ENCODE measurements at places on chromosomes 16 and 17.

DNA sequence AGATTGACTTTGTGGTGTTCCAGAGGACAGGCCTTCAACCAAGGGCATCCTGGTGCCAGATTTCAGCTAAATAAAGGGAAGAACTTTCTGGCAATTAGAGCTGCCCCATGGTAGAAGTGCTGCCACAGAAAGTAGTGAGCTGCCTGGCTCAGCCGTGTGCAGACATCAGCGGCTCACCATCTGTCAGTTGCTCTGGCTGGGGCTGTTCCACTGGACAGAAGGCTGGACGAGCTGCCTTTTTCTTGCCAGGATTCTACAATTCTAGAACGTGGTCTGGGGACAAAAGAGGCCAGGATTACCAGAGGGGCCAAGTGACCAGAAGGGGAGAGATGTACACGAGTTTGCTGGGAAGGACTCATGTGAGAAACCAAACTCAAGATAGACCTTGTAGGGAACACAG, 107.0 kb upstream of the RPL38 start:
- no peak for DNase-seq

- no peak for DNase-seq
Observed at GRCh38 chr17:82016061-82016874, 6.4 kb downstream of the CENPX start.

- peak; percentile 50 for DNase-seq
Observed at GRCh38 chr16:82031116-82032084, 3.7 kb upstream of the HSD17B2 start.

DNA sequence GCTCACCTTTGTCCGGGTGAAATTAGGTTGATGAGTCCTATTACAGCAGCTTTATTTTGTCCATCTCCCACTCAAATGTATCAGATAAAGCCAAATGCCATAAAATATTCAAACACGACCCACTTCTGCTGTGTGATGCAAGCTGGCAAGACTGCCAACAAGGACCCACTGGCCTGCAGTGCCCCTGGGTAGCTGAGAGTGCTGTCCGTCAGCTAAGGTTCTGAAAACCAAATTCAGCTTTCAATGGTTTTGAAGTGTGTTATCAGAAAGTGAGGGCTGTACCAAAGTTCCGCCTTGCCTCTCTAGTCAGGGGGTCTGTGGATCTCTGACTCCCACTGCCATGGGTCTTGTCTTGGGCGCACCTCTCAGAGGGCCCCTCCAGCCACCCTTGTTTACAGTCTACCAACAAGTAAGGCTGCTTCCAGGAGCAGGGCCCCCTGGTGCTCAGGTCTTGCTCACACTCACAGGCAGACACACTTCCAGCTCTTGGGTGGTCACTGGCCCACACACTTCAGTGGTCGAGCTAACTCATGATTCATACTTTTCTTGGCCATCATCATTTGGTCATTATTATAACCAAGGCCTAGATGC, 10.5 kb upstream of the CCDC182 start:
- no peak for DNase-seq

Measured in brain microvascular endothelial cell (primary cell).